ENCODE measurements at places on chromosomes 1 and 21. TPM values are rescaled to one million over a fixed set of nuclear protein-coding genes. Genes with fewer than 3 reads are reported as not detected.

DNA sequence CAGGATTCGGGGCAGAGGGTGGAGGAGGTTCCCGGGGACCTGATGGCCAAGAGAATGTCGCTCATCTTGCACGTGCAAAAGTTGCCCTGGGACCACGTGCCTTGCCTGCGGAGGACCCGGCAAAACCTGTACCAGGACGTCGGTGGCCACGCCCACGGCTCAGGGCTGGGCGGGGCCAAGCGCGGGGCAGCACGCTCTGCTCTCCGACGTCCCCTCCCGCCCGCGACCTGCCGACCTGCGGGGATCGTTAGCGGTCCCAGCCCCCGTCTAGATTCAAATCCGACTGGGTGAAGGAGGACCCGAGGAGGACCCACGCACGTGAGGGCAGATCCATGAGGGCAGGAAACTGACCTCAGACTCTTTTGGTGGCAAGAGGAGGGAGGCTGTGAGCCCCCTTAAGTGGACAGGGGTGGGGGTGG, at the start of gene C1orf167:
Gene C1orf167, plus strand, starts transcription at position 206 of the 419 bp plus-strand sequence. CDS start 2,208 bp downstream, outside the sequence.
- no peak for DNase-seq

GRCh38 chr1:13922466-13923110, 222.6 kb downstream of the PRDM2 start:
- DNase-seq: no peak

Gene RSPH1
- not detected for total RNA-seq

- DNase-seq: no peak
These were observed 60.1 kb upstream of the PTGS2 start for GRCh38 chr1:186740324-186740723.

- peak; percentile 24 for DNase-seq
These were observed 2.0 kb downstream of the GPR88 start for GRCh38 chr1:100539836-100540536.

GRCh38 chr1:214927796-214928195, 154.7 kb upstream of the KCNK2 start:
- no peak for DNase-seq

Gene PKP1
- total RNA-seq: 0.38 TPM

DNA sequence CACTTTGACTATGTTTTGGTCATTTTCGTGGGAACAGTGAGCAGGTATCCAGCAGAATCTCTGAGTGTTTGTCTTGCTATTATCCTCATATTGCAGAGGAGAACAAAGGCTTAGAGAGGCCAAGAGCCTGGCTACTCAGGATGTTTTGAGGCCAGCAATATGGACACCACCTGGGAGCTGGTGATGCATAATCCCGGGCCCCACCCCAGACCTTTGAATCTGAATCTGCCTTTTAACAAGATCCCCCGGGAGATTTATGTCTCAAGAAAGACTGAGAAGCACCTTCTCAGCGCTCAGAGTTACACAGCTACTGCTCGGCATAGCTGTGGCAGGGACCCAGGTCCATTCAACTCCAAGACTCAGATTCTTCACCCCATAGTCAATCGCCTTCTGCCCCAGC, 72.8 kb downstream of the PTPRU start:
- DNase-seq: no peak

- no peak for DNase-seq
These were observed 756 bp downstream of the RLF start for GRCh38 chr1:40161888-40162397.

Gene PIGR
- 0.91 TPM for total RNA-seq

Gene SHE
- 9.2 TPM for total RNA-seq

DNA sequence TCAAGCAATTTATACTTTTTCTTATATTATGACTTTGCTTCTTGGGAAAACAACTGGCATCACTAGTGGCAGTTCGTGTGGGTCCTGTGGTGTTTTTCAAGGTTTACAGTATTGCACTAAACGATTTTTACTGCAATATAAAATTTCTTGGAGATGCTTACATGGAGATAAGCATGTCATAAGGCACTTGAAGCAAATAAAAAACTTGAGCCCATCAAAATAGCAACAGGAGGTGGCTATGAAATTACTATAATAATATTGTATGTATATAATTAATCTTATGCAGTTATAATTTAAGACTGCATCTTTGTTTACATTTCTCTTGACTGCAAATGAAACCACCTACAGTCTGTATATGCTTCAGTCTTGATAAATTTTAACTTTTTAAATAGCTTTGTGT, 29.3 kb upstream of the CHAF1B start:
- no peak for DNase-seq

GRCh38 chr1:245863566-245864184, 643.4 kb downstream of the SMYD3 start:
- no peak for DNase-seq

Gene OR6K3
- total RNA-seq: not detected

Gene MXRA8
- total RNA-seq: 20.2 TPM

- no peak for DNase-seq
These were observed 67.9 kb upstream of the GALNT2 start for GRCh38 chr1:229999004-229999670.

GRCh38 chr1:109391157-109391556, 6.6 kb downstream of the SORT1 start:
- DNase-seq: no peak

- DNase-seq: no peak
These were observed 38.8 kb downstream of the FRRS1 start for GRCh38 chr1:99727575-99728185.

Gene PGBD5
- 10.6 TPM for total RNA-seq

GRCh38 chr1:65149351-65150107, 1.5 kb downstream of the AK4 start:
- DNase-seq: no peak

- DNase-seq: no peak
These were observed 115.2 kb downstream of the LRRC40 start for GRCh38 chr1:70090141-70090540.

- no peak for DNase-seq
These were observed 104.9 kb upstream of the SOD1 start for GRCh38 chr21:31554511-31555022.

DNA sequence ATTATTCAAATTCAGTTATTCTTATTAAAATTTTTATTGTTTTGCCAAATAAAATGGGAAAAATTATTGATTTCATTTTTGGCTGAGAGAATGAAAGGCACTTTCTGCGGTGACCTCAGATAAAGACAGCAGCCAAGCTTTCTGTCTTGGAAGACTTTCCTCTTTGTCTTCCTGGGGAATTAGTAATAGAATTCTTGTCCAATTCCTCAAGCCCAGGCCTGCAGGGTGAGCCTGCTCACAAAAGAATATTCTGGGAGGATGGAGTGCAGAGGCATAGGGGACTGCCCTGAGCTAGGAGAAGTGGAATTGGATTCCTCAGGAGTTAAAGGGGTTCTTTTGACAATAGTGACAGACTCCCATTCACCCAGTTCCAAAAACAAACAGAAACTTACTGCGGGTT, 614.5 kb upstream of the ADGRL2 start:
- no peak for DNase-seq

Gene LENEP
- not detected for total RNA-seq

- no peak for DNase-seq
These were observed 9.2 kb downstream of the VASH2 start for GRCh38 chr1:212959266-212960220.

DNA sequence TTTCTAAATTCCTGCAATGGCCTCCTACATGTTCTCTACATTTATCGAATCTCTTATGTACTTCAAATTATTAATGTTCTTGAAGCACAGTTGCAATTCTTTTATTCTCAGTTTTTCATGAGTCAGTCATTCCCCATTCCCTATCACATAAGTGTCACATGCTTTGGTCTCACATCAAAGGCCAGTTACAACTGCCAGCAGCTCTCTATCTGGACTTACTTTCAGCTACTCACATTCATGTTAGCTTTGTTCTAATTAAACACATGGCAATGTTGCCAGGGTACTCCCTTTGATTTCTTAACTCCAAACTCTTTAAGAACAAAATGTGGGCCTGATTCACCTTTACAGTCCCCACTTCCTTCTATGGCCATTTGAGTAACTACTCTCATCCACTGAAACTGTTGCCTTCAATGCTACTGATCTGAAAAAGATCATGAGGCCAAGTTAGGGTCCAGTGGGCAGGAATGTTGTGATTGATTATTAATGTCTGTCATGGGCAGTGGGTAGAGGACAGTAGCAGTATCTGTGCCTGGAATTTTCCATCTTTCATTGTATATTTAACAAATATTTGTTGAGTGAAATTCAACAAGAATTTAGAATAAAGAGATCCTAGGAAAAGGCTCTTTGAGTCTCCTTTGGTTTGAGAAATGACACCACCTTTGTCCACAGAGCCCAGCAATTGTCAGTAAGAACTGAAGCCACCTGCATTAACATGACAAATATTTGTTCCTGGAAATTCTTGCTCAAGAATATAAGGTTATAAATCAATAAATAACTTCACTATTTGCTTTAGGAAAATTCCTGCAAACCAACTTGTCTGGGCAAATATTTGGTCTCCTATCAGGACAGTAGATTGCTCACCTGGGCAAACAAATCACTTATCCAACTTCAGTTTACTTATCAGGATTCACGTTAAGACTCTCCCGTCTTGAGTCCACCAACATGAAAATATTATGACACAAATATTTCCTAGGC, 153.6 kb upstream of the SAMSN1 start:
- no peak for DNase-seq

Gene CELA2A
- total RNA-seq: not detected

DNA sequence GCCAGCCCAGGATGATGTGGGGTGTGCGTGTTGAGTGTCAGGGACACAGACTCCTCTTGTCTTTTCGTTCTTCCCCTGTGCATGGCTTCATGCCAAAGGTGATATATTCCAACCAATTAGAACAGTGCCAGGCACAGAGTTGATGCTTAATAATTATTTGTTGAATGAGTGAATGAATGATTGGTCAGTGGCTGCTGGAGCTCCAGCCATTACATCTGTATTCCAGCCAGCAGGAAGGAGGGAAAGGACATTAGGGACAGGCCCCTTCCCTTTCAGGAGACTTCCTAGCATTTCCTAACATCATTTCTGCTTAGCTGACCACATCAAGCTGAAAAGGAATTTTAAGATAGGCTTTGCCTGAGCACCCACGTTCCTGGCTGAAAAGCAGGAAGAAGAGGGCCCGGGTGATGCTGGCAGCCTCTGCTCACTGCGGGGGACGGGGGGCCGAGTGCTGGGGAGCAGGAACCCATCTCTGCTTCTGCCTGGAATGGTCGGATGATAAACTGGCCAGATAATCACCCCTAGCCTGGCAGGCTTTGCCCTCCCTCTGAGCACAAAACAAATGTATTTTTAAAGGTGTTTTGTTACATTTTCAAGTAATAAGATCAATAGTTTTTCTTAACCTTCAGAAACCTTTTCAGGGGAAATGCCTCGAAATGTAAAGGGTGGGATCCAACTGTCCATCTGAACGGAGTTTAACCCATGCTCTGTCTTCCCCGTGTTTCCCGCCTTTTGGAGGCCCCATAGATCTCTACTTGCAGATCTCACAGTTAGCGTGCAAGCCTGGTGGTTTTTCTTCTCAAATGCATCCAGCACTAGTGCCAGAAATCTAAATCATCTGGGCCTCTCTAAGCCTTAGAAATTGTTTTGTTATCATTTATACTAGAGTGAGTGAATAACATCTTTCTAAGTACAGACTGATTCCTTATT, 39.0 kb downstream of the SLC37A1 start:
- no peak for DNase-seq

DNA sequence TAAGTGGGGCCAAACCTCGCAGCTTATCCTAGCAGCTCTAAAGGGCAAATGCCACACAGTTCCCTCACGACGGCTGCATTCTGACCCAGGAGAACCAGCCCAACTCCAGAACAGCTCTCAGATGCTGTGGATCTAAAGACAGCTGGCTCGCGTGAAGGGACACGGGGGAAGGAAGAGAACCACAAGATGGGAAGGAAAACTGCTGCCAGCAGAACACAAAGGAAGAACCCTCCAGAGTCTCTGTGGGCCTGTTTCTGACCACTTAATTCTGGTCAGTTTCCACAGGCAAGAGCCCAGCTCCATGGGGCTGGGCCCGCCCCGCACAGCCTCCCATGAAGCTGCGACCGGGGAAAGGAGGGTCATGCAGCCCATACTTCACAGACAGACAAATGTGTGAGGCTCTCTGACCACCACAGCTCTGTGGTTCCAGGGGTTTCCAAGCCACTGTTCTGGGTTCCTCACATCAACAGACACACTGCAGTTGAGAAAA, 61.1 kb downstream of the SLC45A1 start:
- DNase-seq: no peak

- no peak for DNase-seq
These were observed 1097.8 kb downstream of the TTLL7 start for GRCh38 chr1:82901118-82901517.

DNA sequence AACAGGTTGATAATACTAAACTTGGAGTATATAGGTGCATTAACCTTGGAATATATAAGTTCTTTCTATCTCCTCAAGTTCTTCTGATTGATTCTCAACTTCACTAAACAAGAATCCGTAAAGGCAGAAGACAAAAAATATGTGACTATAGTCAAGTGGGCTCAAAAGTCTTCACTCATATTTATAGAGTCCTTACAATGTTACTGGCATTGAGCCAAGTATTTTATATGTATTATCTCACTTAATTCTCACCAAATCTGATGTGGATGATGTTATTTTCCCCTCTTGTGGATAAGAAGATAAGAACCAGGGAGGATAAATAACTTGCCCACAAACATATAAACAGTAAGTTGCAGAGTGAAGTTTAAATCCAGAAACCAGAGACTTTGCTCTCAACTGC, 486.9 kb downstream of the LRRIQ3 start:
- DNase-seq: no peak

GRCh38 chr1:22248746-22249145, 105.8 kb upstream of the WNT4 start:
- DNase-seq: no peak

- no peak for DNase-seq
These were observed 17.6 kb downstream of the CLCA2 start for GRCh38 chr1:86441581-86441980.

All from left ventricle myocardium inferior (tissue), 1 donor.